GM12878 (cell line): ENCODE measurements at places on chromosomes 2 and 18. TPM values are rescaled to one million over a fixed set of nuclear protein-coding genes. Genes with fewer than 3 reads are reported as not detected.
A peak's percentile ranks its signal among the peaks of the same experiment; 100 is the strongest.

- no peak for DNase-seq
Measured at GRCh38 chr2:22557406-22557805, 827.6 kb upstream of the KLHL29 start.

GRCh38 chr2:183267148-183267827, 143.0 kb downstream of the NUP35 start:
- peak; percentile 7 for DNase-seq

- DNase-seq: no peak
Measured at GRCh38 chr2:18247282-18248110, 313.0 kb downstream of the RDH14 start.

DNA sequence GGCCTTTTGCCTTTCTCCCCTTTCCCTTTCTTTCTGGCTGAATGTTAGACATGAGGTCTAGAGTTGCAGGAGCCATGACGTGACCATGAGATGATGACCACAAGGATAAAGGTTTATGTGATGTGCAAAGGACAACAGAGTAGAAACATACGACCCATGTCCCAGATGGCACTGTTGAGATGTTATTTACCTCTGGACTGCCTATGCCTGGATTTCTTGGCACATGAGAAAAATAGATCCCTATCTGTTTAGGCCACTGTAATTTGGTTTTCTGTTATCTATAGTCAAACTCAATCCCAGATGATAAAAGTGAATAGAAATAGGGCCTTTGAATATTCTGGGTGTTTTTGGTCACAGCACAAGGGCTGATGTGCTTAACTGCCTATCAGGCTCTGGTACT, 58.8 kb downstream of the GDF7 start:
- DNase-seq: no peak

DNA sequence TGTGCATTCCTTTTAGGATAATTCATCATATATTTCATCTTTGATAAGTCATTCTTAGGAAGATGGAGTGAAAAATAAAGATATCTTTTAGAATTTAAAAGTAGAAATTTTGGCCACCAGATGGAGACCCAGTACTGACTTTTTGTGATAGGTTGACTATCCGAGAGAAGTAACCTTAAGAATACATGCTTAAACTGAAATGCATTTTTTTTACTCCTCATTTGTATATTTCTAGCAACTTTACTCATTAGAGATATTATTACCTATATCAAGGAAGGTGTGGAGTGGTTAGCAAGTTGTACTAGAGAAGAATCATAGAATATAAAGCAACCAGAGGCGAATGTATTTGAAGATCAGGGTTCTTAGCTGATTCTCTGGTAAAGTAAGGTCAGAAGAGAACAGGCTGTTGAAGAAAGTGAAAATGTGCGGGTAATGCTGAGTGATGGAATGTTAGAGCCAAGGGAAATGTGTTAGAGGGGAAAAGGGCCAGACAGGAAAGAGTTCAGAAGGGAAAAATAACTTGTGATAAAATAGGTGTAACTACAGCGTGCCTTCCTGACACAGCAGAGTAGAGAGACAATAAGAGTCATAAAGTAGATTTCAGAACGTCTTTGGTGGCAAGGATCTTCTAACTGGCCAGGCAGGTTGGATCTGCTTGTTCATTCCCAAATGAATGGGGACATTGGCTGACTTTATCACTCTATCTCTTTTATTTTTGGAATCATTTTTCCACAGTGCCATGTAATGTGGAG, 52.3 kb downstream of the TDRD15 start:
- no peak for DNase-seq

- no peak for DNase-seq
Measured at GRCh38 chr2:216678098-216678465, 17.3 kb downstream of the IGFBP5 start.

- DNase-seq: no peak
Measured at GRCh38 chr2:216327447-216327935, 44.8 kb downstream of the MARCHF4 start.

DNA sequence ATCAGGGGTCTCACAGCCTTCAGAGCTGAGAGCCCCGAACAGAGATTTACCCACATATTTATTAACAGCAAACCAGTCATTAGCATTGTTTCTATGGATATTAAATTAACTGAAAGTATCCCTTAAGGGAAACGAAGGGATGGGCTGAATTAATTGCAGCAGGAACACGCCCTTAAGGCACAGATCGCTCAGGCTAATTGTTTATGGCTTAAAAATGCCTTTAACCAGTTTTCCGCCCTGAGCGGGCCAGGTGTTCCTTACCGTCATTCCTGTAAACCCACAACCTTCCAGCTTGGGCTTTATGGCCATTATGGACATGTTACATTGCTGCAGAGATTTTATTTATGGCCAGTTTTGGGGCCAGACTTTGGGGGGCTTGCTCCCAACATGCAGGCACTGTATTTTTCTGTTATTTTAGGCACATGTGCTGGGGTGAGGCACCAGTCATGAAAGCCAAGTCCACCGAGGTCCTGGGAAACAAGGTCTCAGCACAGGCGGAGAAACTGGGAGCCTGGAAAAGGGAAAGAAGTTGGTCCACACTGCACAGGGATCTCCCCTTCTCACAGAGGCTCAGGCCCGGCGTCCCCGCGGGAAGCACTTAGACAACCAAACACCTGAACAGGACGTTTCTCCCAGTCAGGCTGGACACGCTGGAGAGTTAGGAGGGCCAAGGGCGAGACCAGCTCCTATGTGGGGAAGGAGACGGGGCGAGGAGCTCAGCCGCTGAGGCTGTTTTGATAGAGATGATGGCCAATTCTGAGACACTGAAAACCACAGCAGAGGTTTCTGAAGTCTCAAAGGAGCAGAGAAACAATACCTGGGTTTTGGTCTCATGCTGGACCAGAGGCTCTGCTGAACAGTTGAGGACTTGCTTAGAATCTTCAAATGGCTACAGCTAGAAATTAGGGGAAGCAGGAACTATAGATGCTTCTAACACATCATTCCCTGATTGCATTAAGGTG, 86.7 kb downstream of the TMEM18 start:
- no peak for DNase-seq

DNA sequence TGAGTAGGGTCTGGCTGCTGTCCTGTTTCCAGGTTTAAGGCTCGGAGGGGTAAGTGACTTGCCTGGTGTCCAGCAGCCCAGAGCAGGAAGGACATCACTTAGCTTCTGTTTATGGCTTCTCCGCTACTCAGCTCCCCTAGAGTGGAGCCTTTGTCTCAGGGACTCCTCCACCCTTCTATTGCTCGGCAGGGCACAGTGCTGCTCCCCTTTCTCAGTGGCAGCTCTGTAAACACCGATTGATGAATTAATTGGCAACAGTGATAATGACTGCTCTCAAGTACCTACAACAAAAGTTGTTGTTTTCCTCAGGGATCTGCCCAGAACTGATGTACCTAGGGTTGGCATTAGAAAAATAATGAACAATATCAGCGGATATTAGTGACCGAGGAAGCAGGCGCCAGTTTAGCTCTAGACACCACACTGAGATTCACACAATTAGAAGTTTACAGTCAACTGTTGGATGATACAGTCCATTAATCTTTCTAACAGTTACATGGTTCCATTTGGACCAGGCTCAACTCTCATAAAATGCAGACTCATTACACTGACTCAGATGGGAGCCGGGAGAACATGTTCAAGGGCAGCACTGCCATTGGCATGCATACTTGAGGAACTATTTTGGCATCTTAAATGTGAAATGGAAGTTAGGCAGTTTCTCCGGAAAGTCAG, 265.7 kb downstream of the MTX2 start:
- DNase-seq: no peak

COL5A2 gene
- total RNA-seq: 0.64 and 0.74 TPM in 2 replicates

CKAP2L gene
- total RNA-seq: 20.7 and 23.7 TPM in 2 replicates
